ENCODE measurements at places on chromosomes 11 and 22.

GRCh38 chr11:30717641-30718040 lies 131.5 kb upstream of the MPPED2 start:
- DNase-seq = no peak

GRCh38 chr11:45278714-45279113 lies 7.4 kb downstream of the SYT13 start:
- DNase-seq = no peak

DNA sequence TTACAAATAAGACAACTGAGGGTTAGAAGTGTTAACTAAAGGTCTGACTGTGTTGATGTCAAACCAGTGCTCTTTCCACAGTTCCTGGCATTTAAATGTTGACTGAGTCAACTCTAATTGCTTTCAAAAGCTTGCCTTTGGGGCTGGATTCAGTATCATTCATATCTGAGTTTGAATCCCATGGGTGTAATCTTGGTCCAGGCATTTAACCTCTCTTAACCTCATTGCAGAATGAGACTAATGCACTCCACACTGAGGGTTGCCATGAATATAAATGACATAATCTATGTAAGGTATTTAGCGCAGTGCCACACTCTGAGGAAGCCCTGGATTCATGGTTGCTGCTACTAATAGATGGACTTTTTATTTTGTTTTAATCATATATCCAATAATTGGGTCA lies 274.3 kb downstream of the DDX10 start:
- no peak for DNase-seq

GRCh38 chr11:63369165-63369970 lies at the start of gene SLC22A9:
TSS of gene SLC22A9 (plus strand) at chr11:63369785. CDS start at chr11:63370057, 272 bp downstream.
- no peak for DNase-seq

DNA sequence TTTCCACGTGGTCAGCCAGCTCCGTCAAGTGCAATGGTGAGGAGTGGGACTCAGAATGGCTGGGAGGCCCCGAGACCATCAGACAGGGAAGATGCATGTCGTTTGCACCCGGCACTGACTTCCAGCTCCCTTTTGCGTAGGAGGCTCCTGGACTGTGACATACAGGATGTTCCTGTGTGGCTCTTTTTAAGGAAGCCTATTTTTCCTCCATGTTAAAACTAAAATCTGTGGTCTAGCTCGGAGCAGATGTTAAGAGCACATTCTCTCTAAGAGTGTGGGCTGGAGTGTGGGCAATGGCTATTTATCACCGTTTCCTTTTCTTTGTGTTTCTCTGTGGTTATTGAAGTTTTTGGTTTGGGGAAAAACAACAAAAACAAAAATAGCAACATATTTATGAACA lies 40.9 kb upstream of the AMPD3 start:
- DNase-seq = no peak

DNA sequence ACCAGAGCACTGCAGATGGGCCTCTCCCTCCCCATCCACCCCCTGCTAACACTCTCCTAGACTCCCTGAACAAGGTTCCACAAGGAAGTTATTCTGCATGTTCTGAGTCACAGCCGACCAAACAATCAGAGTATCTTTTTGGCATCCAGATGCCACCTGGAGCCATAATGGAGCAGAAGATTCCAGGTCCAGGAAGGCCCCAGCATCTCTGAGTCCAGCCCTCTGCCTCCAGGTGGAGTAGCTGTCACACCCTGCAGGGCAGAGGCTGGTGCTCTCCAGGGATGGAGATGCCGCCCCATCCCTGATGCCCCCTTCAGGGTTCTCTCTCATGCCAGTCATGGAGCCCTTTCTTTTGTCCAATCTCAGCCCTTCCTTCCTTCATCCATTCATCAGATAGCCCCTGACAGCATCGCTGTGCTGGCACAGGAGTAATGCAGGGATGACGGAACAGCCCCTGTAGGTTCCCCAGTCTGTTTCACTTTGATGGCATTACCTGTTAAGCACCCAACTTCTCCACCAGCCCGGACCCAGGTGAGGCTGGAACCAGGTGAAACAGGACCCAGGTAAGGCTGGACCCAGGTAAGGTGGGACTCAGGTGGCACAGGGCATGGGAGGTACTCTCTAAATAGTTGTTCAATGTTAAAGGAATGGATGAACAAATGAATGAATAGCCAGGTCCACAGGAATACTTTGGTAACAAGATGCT lies 20.1 kb upstream of the TSKU start:
- DNase-seq = no peak

DNA sequence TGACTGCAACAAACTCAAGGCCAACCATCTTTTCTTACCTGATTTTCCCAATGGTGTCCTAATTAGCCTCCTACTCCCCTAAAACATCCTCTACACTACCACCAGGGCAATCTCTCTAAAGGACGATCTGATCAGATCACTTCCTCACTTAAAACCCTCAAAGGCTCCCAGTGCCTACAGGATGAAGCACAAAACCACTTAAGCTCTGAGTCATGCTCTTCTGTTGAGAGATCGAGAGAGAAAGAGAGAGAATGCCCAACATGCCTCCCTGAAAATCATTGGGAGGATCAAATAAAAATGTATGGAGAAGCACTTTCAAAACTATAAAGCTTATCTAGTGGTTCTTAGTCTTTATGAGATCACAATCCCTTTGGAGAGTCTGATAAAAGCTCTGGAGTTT lies 171.1 kb downstream of the CADM1 start:
- DNase-seq = no peak

GRCh38 chr11:95531116-95531515 lies 258.5 kb downstream of the FAM76B start:
- DNase-seq = no peak

DNA sequence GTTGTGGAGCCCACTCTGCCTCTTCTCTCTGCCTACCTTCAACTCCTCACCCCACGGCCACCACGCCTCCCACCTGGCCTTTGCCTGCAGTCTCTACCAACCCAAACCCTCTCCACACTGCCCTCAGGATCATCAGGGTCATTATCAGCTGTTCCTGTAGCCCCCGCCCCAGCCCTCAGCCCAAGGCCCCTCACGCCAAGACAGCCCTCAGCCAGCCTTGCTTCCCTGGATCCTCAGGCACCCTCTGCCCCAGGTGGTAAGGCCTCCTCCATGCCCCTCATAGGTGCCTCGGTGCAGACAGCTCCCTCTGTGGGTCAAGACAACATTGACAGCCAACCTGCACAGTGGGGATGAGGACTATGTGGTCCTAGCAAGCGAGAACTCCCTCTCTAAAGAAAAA lies 1.7 kb downstream of the SBF1 start:
- no peak for DNase-seq

DNA sequence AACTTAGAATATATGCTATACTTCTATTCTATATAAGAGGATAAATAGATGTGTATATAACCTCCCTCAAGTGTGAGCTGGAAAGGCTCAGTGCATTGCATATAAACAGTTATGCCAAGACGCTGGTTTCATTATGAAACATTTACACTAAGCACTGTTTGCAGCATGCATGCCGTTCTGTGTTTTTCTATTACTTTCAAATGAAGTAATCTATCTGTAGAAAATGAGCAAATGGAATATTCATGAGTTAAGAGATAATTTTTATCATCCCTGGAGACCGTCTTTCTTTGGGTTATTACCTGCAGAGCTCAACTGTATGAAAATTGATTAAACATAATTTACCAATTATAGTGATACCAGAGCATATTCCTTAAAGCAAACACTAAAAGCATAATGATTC lies 925.7 kb upstream of the CCDC90B start:
- DNase-seq = no peak

DNA sequence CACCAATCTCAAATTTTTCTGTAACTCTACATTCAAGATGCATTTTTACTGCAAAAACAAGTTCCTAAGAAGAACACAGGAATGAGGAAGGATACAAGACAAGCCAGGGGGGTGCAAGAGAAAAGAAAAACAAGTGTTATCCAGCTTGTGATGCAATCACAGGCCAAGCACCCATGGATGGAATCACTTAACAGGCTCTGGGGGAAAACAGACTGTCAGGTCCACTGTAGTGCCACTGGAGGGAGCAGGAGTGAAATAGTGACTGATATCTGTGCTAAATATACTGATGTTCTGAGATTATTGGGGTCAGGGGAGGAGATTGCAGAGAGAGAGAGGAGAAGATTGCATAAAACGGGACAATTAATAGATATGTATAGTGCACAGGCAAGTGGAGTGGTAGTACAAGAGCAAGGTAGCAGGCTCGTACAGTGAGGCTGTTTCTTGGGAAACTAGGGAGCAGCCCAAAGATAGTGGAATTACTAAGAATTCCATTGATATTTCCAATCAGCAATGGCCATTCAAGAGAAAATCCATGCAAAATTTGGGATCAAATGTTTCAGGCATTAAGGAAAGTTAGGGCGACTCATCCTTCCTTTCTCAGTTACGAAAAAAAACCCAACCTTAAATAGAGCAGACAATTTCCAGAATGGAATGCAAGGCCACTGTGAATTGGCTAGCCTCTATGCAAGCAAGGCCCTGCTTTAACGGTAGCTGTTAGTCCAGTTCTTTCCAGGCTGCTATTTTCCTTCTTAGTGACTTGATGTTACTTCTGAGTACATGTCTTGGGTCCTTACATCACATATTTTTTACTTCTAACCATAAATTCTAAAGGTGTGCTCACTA lies 52.2 kb upstream of the CEP126 start:
- no peak for DNase-seq

DNA sequence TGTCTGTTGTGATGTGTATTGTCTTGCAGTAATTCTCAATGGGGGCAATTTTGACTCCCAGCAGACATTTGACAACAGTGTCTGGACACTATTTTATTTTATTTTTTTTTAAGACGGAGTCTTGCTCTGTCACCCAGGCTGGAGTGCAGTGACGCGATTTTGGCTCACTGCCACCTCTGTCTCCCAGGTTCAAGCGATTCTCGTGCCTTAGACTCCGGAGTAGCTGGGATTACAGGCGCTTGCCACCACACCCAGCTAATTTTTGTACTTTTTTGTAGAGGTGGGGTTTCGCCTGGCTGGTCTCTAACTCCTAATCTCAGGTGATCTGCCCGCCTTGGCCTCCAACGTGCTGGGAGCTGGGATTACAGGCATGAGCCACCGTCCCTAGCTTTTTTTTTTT lies 1.4 kb downstream of the RPS6KB2 start:
- DNase-seq = no peak

DNA sequence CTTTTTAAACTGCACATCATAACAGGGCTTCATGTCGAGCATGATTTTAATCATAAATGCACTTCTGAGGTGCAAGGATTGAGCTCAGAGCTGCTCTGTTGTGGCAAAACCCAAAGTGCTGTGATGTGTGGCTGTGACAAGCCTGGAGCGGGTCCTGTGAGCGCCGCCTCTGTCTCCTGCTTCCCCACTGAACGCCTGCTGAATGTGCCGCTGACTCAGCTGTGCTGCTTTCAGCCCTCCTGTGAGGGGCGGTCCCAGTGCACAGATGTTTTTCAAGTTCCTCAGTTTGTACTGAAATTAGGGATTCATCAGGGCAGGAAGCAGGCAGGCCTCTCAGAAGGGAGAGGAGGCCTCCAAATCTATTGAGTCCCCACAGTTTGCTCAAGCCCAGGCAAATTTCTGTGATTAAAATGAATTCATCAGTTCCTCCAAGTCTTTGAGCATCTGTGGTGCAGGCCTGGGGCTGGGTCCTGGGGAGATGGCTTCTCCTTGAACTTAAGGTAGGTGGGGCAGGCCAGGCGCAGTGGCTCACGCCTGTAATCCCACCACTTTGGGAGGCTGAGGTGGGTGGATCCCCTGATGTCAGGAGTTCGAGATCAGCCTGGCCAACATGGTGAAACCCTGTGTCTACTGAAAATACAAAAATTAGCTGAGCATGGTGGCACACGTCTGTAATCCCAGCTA lies 3.0 kb upstream of the GTSE1 start:
- DNase-seq = no peak

DNA sequence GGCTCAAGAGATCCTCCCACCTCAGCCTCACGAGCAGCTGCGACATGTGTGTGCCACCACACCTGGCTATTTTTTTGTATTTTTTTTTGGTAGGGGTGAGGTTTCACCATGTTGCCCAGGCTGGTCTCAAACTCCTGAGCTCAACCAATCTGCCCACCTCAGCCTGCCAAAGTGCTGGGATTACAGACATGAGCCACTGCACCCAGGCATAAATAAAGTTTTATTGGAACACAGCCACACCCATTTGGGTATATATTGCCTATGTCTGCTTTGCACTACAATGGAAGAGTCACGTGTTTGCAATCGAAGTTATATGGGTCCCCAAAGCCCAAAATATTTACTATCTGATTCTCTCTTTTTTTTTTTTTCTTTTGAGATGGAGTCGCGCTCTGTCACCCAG lies 1.8 kb upstream of the MS4A15 start:
- no peak for DNase-seq

DNA sequence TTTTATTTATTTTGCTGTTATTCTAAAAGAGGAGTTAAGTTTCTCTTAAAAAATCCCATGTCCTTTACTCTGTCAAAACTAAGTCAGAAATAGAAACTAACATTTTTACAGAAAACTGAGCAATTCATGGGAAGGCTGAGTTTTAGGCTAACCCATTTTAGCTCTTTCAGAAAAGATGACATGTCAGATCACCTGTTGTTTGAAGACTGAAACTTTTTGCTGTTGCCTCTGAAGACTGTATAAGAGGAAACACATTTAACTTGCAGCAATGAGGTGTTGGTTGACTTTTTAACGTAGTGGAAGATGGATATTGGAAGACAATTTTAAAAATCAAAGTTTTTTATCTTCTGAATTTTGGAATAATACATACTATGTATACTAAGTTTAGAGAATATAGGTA lies 115.4 kb downstream of the METTL15 start:
- DNase-seq = no peak

- DNase-seq = no peak
Observed at GRCh38 chr11:48025984-48026340, 45.6 kb downstream of the PTPRJ start.

GRCh38 chr11:77377734-77378133 lies 76.2 kb upstream of the GDPD4 start:
- no peak for DNase-seq

DNA sequence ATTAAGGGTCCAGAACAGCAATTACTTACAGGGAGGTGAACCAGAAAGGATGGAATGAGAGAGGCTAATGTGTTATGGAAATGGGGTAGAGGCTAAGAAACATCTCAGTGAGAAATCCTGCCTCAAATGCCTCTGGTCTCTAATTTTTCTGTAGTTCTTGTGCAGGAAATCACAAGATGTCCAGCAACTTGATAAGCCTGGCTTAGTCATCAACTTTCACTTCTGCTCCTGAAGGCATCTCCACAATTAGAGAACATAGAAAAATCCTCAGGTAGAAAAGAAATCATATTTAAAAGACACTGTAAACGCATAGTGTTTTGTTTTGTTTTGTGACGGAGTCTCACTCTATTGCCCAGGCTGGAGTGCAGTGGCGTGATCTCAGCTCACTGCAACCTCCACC lies 18.7 kb downstream of the MRGPRX4 start:
- no peak for DNase-seq

DNA sequence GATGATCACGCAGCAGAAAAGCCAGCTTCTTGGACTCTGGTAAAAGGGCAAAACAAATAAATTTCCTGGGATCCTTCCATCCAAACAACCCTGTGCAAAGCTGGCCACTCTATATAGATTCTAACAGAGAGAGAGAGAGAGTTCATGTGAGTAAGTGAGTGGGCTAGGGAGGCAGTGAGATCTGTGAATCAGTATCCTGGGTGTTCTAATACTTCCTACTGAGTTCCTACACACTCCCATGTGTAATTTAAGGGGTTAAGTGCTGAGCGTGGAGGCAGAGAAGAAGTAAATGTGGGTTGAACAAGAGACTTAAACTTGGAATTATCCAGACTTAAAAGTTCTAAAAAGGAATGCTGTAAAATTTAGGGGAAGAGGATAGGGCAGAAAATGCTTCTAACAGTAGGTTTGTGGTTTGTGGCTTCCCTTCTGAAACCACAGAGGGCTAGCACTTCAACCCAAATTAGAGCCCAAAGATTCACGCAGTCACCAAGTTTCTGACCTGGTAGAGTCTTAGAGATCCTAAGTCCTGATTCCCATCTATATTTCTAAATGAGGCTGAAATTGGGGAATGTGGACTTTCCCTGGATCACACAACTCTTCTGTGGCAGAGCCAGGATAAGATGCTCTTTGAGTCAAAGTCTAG lies 413.9 kb downstream of the TENM4 start:
- no peak for DNase-seq

All from NCI-H2227 treated with DMSO at 0.1 percent for 48 hours (cell line).